ENCODE measurements at places on chromosomes 5 and 9.
A peak's percentile ranks its signal among the peaks of the same experiment; 100 is the strongest.

DNA sequence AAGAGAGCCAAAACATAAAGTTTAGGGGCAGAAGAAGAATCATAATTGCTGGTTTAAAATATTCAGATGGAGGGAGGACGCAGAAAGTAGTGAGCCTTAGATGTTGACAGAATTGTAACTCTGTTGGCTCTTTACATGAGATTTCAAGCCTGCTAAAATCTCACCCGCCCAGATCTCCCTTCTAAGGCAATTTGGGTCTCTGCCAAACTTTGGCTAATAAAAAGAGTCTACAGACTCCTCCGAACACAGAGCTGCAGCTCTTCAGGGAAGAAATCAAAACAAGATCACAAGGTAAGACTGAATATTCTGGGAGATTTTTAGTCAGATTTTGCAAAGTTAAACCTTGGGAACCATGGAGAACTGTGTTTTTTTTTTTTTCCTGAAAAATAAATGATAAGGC is at the start of gene IL33:
TSS of gene IL33 (plus strand) at position 246 of the 400 bp plus-strand sequence. CDS start 25,888 bp downstream, outside the sequence.
- H3K27ac ChIP-seq = no peak within 1 kb of the TSS
- no peak within 1 kb of the TSS for H3K4me3 ChIP-seq
- H3K36me3 ChIP-seq = no peaks in the 10 kb centered on the region
- H3K4me1 ChIP-seq = no peaks in the 10 kb centered on the region

- no peaks in the 10 kb centered on the region for H3K4me1 ChIP-seq
- no peak overlapping the region for H3K27ac ChIP-seq
- H3K36me3 ChIP-seq = no peaks in the 10 kb centered on the region
- no peaks in the 10 kb centered on the region for H3K27me3 ChIP-seq
These were observed 68.1 kb upstream of the ERBIN start for GRCh38 chr5:65858316-65858715.

DNA sequence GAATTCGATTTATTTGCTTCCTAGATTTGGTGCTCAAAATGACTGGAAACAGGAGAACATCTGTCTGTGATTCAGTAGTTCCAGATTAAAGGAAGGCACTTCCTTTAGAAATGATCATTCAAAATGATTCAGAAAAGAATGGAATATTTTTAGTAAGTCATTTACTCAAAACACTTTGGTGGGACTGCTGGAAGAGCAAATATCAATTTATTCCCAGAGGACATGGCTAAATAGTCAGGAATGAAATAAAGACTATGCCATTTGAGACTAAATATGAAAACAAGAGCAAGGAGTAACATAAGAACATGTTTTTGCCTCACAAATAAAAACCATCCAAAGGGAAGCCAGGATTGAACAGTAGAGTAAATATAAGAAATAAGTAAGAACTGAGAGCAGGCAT is 138.6 kb upstream of the RASA1 start:
- no peak for DNase-seq
- no peak overlapping the region for H3K4me3 ChIP-seq
- H3K27ac ChIP-seq = no peak overlapping the region
- H3K27me3 ChIP-seq = no peaks in the 10 kb centered on the region

DNA sequence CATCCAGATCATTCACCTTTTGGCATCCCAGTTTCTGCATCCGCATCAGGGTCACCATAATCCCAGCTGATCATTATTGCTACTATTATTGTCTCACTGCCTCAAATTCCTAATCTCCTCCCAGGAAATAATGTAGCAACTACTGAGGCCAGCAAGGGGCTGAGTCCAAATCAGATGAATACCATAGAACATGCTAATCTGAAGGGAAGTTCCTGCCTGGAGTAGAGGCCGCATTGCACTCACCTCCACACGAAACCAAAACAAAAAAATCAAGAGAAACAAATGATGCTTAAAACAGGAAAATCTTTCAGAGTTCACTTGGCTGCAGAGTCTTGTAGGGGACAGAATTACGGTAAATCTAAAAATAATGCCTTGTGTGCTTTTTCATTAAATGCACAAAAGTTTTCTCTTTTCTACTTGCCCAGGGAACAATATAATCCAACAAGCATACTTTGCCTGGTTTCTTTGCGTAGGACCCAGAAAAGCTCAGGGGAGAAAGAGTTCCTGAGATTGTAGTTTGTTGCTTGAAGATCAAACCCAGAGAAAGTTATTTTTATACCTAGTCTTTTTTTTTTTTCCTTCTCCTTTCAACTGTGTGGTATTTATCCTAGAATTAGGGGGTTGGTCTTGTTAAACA is 87.7 kb upstream of the KLF4 start:
- no peak overlapping the region for H3K4me3 ChIP-seq
- no peak for DNase-seq
- H3K36me3 ChIP-seq = no peaks in the 10 kb centered on the region
- H3K27me3 ChIP-seq = no peaks in the 10 kb centered on the region

DNA sequence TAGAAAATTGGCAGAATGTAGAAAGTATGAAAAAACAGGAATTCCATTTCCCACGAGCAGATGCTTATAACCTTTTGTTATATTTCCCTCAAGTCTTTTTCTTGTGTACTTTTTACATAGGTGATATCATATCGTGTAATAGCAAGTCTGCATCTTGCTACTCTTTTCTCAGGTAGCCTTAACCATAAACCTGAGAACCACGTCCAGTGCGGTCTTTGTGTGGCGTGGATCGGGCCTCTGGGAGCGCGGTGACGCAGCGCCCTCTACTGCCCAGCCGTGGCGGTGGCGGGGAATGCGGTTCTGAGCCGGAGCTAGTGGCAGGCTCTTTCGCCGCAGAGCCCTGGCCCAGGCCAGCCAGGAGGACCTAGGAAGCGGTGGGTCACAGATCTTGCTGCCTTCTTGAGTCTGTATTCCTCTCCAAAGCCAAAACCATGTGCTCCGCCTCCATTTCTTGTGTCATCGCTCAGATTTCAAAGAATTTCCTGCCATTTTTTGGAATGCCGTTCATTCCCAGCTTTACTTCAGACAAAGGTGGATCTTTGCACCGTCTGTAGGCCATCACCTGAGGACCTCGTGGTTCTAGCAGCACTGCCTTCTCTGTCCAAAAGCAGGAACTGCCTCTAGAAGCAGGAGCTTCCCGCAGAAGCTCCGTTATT is 71.9 kb downstream of the MVB12B start:
- H3K4me1 ChIP-seq = no peaks in the 10 kb centered on the region
- H3K27ac ChIP-seq = no peak overlapping the region
- H3K36me3 ChIP-seq = no peaks in the 10 kb centered on the region
- peaks cover 77% of the 10 kb centered on the region for H3K27me3 ChIP-seq

- H3K4me3 ChIP-seq = no peak overlapping the region
- peaks cover 7% of the 10 kb centered on the region for H3K4me1 ChIP-seq
- H3K36me3 ChIP-seq = no peaks in the 10 kb centered on the region
- no peak for DNase-seq
- H3K27ac ChIP-seq = no peak overlapping the region
- no peaks in the 10 kb centered on the region for H3K27me3 ChIP-seq
These were observed 6.8 kb downstream of the SMIM32 start for GRCh38 chr5:136185974-136186665.

DNA sequence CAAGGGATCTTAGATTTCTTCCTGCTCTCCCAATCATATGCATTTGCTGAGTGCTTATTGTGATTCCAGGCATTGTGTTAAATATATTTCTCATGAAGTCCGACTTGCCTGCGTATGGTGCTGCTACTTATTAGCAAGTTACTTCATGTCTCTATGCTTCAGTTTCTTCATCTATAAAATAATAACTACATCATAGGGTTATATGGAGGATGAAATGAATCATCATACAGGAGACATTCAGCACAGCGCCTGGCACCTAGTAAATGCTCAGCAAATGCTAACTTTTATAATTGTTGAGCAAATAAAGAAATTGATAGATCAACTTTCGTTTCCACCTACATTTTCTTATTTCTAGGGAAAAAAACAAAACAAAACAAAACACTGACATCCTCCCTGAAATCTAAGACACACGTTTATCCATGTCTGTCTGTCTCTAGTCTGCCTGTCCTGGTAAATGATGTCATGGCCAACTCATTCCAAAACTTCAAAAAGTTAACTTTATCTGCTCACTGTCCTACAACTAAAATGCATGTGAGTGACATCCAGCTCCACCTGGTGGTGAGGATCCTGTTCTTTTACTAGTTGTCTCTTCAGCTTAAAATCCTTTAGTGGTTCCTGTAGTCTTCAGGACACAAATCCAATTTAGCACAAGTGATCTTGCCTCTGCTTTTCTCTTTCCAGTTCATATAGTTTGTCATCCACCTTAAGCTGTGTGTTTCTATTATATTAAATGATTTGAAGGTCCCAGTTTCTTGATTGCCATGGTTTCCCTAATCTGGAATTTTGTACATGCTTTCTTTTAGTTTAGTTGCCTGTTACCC is 27.7 kb downstream of the PPP3R2 start:
- no peaks in the 10 kb centered on the region for H3K27me3 ChIP-seq
- peaks cover 17% of the 10 kb centered on the region for H3K4me1 ChIP-seq
- H3K27ac ChIP-seq = no peak overlapping the region
- no peak overlapping the region for H3K4me3 ChIP-seq
- peaks cover 16% of the 10 kb centered on the region for H3K36me3 ChIP-seq
- peak; percentile 40 for DNase-seq

- H3K36me3 ChIP-seq = no peaks in the 10 kb centered on the region
- no peak overlapping the region for H3K4me3 ChIP-seq
- peaks cover 35% of the 10 kb centered on the region for H3K27me3 ChIP-seq
These were observed 59.2 kb upstream of the ADAMTS2 start for GRCh38 chr5:179404321-179405053.

Measured in K562 (cell line).